ENCODE measurements at places on chromosomes 3 and 15.

DNA sequence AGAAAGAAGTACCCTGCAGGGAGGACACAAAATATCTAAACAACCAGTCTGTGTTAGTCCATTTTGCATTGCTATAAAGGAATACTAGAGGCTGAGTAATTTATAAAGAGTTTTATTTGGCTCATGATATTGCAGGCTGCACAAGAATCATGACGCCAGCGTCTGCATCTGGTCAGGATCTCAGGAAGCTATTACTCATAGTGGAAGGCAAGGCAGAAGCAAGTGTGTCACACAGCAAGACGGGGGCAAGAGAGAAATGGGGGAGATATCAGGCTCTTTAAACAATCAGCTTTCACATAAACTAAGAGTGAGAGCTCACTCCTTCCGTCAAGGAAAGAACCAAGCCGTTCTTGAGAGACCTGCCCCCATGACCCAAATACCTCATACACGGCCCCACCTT lies 614.8 kb downstream of the ZIC1 start:
- no peak for DNase-seq

- DNase-seq = no peak
These were observed 303.6 kb downstream of the PLCL2 start for GRCh38 chr3:17188378-17188777.

DNA sequence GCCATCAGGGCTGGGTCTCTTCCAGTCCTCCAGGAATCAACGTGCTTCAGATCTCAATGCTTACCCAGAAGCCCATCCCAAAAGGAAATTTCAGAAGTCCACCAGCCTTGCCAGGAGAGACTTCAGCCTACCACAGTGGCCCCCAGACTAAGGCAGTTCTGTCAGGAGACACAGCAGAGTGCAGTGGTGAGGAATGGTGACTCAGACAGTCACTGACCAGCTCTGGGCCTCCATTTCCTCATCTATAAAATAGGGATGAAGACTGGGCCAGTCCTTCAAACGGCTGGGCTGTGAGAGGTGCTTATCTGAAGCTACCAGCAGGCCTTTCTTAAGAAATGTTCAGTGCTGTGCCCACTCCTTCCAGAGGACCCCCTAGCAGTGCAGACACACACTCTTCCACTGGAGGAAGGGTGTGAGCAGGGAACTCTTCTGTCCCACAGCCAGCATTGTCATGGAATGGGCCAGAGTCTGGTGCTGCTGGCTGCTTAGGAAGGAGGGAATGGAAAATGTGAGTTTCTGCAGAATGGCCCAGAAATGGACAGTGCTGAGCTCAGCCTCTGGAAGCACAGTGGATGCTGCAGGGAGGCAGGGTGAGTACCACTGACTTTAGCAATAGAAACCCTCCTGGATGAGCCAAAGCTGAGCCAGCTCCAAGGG lies 41.6 kb upstream of the DUSP7 start:
- DNase-seq = no peak

DNA sequence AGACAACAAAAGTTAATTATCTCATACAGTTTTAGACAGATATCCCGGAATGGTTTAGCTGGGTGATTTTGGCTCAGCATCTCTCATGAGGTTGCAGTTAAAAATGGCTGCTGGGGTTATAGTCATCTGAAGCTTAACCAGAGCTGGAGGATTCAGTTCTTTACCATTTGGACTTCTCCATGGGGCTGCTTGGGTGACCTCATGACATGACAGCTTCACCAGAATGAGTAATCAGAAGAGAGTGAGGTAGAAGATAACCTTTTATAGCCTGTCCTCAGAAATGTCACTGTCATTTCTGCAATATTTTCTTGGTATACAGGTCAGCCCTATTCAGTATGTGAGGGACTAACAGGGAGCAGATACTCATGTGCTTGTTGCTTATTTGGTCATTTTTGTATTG lies 30.9 kb downstream of the TFG start:
- no peak for DNase-seq

DNA sequence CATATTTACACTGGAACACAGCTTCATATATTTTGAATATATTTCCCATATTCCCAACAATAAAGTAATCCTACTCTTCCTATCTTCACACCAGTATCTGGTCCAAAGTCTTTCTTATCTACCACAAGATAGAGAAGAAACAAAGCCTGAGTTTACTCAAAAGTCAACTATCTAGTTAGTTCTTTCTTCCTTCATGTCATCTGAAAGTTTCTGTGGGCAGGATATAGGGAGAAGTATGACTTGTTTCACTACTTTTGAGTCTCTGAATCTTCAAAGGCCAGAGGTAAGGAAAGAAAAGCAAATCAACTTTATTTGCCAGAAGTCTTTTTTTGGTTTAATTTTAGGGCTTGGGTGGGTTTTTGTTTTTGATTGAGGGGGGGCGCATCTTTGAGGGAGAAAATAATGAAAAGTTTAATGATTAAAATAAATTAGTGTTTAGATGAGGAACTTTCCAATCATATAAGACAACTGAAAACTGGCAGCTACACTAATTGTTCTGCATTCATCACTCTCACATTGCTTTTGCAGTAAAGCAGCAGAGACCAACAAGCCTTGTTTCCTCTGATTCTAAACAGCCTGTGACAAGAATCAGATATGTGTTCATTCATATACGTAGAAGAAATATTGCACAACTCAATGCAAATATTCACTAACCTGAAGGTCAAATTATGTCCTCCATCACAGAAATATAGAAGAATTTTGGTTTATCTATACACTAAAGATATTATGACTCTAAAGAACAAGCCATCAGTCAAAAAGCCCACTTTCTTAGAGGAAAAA lies 421.4 kb downstream of the SHQ1 start:
- DNase-seq = no peak

- DNase-seq = no peak
These were observed 56.5 kb downstream of the ADAMTSL3 start for GRCh38 chr15:83710452-83710851.

GRCh38 chr3:58999774-59000160 lies 50.1 kb downstream of the CFAP20DC start:
- DNase-seq = peak; percentile 31

DNA sequence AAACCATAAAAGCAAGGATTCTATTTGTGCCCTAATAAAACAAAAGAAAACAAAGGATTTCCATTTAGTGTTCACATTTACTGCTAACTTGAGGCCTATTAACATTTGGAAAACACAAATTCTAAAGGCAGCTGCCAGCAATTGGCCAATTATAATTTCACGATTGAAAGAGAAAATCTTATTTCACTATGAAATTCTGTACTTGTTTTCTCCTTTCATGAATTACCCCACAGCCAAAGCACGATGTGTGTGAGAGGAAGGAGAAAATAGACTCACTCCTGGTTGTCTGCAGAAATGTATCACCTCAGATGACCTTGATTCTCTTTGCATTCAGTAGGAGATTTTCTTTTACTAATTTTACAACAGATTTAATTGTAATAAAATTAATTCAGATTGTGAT lies 242.8 kb upstream of the GBE1 start:
- DNase-seq = no peak
